ENCODE measurements at places on chromosomes 13 and 19.

- no peak for DNase-seq
Observed at GRCh38 chr19:33641956-33642498, 20.3 kb downstream of the CHST8 start.

GRCh38 chr19:39864118-39864517, 17.9 kb upstream of the FBL start:
- no peak for DNase-seq

GRCh38 chr13:66714795-66715194, 515.3 kb downstream of the PCDH9 start:
- no peak for DNase-seq

GRCh38 chr13:96199315-96199714, 109.4 kb downstream of the HS6ST3 start:
- no peak for DNase-seq

DNA sequence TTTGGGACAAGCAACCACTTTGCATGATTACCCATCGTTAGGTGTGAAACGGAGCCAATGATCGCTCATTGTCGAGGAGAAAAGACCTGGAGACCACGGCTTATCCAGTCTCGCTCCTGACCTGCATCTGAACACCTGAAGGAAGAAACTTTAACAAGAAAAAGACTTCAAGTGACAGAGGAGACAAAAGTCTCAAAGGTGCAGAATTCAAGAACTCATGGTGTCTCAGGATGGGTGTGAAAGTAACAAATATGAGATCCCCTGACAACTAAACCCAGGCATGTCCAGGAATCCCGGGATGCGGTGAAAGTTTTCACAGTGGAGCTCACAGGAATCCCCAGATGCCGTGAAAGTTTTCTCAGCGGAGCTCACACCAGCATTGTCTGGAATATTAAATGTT, 6.3 kb upstream of the ATP11A start:
- DNase-seq = no peak

DNA sequence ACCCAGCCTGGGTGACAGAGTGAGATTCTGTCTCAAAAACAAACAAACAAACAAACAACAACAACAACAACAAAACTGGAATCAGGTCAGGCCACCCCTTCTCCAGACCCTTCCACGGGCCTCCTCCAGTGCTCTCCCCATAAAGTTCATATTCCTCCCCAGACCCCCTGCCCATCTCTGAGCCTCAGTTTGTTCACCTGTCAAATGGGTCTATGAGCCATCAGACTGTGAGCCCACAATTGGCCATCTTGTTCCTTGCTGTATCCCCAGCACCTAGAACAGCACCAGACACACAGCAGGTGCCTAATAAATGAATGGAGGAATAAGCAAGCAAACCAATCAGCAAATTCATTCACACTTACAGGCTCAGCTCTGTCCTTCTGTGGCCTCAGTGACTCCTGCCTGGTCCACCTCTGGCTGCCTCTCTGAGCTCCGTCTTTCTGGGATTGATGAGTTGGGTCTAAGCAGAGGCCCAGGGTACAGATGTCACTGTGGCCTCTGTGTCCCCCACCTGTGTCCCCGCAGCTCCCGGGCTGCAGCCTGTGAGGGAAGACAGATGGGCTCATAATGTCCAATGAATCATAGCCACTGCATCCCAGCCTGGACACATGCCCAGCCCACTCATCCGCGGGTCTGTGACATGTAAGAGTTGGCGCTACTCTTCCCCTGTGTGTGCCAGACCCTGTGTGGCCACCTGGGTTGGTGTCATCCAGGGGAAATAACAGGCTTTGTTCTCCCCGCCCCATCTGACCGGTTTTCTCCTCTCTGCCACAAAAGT, 19.6 kb upstream of the PTPRS start:
- no peak for DNase-seq

DNA sequence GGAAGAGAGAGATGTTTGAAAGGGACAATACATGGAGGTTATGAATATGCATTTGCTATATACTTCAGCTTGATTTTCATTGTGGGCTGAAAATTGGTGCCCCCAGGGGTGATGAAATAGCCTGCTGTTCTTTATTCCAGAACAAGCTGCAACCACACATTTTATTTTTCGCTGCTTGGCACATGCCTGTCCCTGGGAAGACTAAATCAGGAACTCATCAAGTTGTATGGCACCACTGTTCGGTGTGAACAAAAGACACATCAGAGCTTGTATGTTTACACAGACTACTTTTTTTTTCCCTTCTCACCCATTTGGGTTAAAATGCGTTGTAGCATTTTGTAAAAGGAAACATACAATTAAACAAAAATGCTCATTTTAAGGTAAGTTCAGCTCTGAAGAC, 230.7 kb downstream of the NALCN start:
- DNase-seq = no peak

- DNase-seq = no peak
Observed at GRCh38 chr13:21043898-21044297, 17.5 kb downstream of the LATS2 start.

- DNase-seq = no peak
Observed at GRCh38 chr19:29271341-29271740, 58.4 kb upstream of the UQCRFS1 start.

DNA sequence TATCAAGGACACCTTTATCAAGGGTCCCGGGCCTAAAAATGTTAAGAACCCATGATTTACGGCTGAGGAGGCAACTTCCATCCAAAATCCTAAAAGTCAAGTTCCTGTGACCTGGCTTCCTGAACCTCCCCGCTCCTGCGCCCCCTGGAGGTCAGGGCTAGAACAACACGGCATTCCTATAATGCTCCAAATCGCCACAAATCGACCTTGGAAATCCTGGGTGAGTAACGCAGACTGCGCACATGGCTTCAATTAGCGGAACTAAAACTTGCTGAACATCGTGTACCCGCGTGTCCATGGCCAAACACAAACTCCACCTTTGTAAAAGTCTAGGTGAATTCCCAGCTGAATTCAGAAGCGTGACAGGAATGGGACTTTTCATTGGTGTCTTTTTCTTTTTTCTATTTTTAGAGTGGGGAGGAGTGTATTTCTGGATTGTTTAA, 4.3 kb upstream of the C5AR1 start:
- peak; percentile 5 for DNase-seq

DNA sequence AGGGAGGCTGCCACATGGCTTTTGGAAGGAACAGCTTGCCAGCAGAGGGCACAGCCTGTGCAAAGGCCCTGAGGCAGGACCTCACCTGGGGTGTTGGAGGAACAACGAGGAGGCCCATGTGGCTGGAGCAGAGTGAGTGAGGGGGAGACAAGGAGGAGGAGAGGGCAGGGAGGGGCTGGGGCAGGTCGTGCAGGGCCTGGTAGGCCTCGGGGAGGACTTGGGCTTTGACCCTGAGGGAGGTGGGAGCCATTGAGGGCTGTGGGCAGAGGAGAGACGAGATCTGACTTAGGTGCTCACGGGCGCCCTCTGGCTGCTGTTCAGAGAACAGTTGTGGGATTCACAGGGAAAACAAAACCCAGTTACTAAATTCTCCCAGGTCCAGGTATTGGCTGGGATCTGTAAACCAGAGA, 25.2 kb downstream of the ZNRF4 start:
- DNase-seq = no peak

DNA sequence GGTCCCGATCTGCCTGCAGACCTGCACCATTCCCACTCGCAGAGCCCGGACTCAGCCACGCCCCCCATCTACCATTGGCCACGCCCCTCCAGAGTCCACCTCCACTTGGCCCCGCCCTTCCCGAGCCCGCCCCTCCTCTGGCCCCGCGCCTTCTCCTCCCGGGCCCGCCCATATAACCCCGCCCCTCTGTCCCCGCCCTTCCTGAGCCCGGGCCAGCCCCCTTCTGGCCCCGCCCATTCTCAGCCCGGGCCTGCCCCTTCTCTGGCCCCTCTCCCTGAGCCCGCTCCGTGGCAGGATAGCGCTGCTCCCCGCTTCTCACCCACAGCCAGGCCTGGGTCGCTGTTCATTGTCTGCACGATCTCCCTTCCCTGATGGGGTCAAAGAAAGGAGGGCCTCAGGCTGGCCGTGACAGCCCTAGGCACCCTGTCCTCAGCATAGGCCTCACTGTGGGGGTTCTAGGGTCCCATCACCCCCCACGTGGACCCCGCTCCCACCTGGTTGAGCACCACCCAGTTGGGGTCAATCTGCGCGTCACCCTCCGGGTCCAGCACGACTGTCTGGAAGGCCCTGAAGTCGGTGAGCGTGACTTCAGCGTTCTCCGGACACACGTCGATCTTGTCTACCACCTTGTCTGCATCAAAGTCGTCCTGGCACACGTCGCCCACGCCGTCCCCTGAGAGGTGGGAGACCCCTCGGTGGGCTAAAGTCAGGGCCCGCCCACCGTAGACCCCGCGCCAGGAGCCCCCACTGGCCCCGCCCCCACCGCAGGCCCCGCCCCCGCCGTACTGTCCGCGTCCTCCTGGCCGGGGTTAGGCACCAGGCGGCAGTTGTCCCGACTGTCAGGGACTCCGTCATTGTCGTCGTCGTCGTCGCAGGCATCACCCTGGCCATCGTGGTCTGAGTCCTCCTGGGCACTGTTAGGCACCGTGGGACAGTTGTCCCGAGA, 5.7 kb downstream of the COMP start:
- DNase-seq = no peak

GRCh38 chr19:46697204-46697960, 19.5 kb downstream of the PRKD2 start:
- DNase-seq = peak; percentile 42

- no peak for DNase-seq
Observed at GRCh38 chr13:113754691-113755090, 4.3 kb upstream of the TMEM255B start.

- DNase-seq = no peak
Observed at GRCh38 chr13:46171217-46171616, 10.8 kb downstream of the LCP1 start.

GRCh38 chr19:788983-789700, 8.1 kb upstream of the PTBP1 start:
- no peak for DNase-seq
